Common myeloid progenitor, CD34-positive (primary cell): ENCODE measurements at places on chromosomes 6 and 20.

- DNase-seq, result no peak
These were observed 10.6 kb downstream of the PGK2 start for GRCh38 chr6:49776444-49776843.

GRCh38 chr6:16669227-16669626 is 92.0 kb downstream of the ATXN1 start:
- peak; percentile 47 for DNase-seq

GRCh38 chr20:13034115-13034514 is 25.3 kb downstream of the SPTLC3 start:
- no peak for DNase-seq

DNA sequence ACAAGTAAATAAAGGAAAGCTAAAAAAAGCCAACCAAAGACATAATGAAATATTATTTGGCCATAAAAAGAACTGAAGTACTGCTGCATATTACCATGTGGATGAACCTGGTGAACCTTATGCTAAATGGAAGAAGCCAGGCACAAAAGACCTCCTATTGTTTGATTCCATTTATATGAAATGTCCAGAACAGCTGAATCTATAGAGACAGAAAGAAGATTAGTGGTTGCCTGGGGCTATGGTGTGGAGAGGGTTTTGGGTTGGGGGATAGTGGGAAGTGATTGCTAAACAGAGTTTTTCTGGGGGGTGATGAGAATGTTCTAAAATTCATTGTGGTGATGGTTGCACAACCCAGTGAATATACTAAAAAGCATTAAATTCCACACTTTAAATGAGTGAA is 53.2 kb downstream of the TSBP1 start:
- DNase-seq, result no peak

DNA sequence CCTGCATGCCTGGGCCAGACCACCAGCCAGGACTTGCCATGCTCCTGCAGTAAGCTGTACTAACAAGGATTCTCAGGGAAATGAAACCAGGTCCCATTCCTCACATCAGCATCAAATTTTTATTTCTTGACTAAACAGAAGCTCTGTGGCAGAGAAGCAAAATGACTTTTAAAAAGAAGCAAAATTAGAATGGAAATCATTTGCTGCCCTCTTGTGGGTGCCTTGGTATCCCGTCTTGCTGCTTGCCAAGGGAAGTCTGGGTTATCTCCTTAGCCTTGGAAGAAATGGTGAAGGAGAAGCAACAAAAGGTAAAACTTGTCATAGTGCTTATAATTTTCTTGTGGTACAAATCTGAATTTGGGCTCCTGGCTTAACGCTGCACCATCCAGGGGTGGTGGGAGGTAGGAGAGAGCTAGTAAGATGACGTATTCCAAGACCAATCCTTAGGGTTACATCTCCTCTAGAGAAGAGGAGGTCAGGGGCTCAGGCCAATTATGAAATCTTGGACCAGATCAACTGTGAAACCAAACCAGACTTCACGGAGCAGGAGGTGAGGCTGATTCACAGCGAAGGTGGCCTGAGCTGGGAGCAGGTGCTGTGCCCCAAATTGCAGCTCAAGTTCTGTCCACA is 107.5 kb downstream of the FAXC start:
- peak; percentile 1 for DNase-seq

DNA sequence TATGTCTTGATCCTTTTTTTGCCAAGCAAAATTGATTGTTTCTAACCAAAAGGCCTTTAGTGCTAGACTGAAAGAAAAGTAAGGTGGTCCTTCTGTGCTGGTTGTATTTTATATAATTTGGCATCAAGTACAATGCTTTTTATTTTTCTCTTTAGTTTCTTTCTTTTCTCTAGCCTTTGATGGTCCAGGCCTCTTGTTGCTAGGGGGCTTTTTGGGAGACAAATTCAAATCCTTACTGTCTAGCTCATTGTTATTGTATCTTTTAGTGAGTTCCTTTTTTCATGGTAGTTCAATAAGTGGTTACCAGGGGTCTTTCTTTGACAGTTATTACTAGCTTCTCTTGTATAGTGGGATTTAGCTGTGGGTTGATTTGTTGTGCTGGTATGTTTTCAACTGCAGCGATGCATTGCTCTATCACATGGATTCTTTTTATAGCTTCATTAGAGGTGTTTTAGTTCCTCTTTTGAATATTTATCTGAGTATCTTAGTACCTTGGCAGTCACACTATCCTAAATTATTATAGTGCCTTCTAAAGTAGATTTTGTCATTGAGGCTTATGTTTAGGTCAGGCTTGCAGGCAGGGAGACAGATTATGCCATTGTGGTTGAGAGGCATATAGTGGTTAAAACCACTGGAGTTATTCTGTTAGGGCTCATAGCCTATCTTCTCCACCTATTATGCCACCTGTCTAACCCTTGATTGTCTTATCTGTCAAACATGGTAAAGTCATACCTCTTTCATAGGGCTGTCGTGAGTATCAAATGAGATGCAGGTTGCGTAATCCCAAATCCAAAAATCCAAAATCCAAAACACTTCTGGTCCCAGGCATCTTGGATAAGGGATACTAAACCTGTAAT is 49.5 kb downstream of the KCNS1 start:
- peak; percentile 54 for DNase-seq

DNA sequence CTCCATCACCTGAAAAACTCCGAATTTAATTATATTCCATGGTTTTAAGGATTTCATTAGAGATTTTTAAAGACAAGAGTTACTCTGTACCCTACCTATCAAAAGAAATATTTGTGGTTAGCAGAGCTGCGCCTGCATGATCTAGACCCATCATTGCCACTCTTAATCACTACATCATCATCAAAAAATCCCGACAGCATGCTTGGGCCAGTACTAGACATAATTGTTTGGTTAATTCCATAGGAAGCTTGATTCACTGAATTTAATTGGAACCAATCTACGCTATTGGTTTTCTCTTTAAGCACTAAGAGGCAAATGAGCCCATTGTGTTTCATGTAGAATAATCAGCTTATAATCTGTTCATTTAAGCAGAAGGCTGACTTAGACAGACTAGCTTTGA is 33.4 kb upstream of the RNF217 start:
- no peak for DNase-seq
